ENCODE measurements at places on chromosomes 6 and 20. TPM values are rescaled to one million over a fixed set of nuclear protein-coding genes. Genes with fewer than 3 reads are reported as not detected.

HLA-DQA2 gene
- total RNA-seq: not detected

KAT14 gene
- total RNA-seq: 8.7 TPM

BPIFB4 gene
- total RNA-seq: not detected

NSFL1C gene
- total RNA-seq: 19.1 TPM

UBE2J1 gene
- 47.9 TPM for total RNA-seq

ADGB gene
- not detected for total RNA-seq

TBC1D20 gene
- total RNA-seq: 15.8 TPM

RIPOR2 gene
- 0.13 TPM for total RNA-seq

ANKRD6 gene
- total RNA-seq: 4.9 TPM

BTNL2 gene
- not detected for total RNA-seq

PROCR gene
- 83.1 TPM for total RNA-seq

CALHM6 gene
- total RNA-seq: 1.0 TPM

PNPLA1 gene
- total RNA-seq: not detected

SLC22A23 gene
- total RNA-seq: 52.6 TPM

ZNF217 gene
- total RNA-seq: 12.8 TPM

PAX1 gene
- not detected for total RNA-seq

GPR63 gene
- total RNA-seq: under 0.01 TPM

All from dermis microvascular lymphatic vessel endothelial cell (primary cell).